Naive thymus-derived CD8-positive, alpha-beta T cell (primary cell): ENCODE measurements at places on chromosomes 7 and 10. TPM values are rescaled to one million over a fixed set of nuclear protein-coding genes. Genes with fewer than 3 reads are reported as not detected.

DNA sequence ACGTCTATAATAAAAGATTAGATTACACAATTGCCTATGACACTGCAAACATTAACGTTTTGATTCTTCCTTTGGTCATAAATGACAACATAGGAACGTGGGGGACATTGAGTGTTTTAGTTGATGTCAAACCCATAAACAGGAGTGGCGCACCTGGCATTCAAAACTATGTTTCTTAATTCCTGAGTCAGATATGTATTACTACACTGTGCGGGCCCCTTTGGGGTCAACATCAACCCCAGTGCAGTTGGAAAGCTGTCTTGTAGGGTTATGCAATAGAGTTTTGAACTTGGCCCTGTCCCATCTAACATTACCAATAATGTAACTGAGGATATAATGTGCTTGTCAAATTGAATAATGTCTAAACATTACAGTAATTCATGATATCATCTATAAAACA lies 156.5 kb downstream of the CSTF2T start:
- DNase-seq, result no peak

GRCh38 chr10:128429835-128430513 lies 303.8 kb upstream of the MKI67 start:
- no peak for DNase-seq

- no peak for DNase-seq
Observed at GRCh38 chr10:75643944-75644692, 212.7 kb downstream of the LRMDA start.

- DNase-seq, result no peak
Observed at GRCh38 chr7:155206318-155207020, 91.2 kb upstream of the INSIG1 start.

DNA sequence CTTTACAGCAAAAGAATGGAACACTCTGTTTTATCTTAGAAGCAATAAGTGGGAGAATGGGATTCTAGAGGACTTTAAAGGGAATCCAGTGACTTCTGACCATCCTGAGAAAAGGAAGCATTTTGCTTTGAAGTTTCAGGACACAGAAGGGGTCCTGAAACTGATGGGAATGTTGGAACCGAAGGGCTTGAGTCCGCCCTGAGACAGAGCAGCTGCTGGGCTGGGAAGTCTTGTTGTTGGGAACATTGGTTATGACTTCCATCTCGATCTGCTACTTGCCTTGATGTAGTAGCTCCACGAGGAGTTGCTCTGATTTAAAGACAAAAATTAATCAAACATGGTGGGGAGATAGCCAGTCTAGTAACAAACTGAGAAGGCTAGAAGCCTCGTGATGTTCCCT lies 177.6 kb downstream of the JCAD start:
- DNase-seq, result no peak

Gene CRTAC1
- not detected for total RNA-seq

DNA sequence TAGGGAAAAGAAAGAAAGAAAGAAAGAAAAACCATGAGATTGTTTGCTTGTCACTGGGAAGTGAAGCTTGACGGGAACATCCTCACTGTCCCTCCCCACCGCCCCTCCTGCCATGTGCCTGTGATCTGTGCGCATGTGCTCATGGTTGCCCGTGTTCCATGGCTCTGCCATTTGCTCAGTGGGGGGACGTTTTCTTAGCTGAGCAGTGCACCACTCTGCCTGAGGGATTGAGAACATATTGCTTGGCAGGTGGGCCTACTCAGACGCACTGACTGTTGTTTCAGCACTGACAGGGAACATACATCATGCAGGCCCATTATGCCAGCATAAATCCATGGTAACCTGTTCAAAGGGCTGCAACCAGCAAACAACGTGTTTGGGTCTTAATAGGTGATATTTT lies 747.9 kb upstream of the GALNT17 start:
- DNase-seq, result no peak

- no peak for DNase-seq
Observed at GRCh38 chr10:102673236-102673818, 29.0 kb downstream of the TRIM8 start.

DNA sequence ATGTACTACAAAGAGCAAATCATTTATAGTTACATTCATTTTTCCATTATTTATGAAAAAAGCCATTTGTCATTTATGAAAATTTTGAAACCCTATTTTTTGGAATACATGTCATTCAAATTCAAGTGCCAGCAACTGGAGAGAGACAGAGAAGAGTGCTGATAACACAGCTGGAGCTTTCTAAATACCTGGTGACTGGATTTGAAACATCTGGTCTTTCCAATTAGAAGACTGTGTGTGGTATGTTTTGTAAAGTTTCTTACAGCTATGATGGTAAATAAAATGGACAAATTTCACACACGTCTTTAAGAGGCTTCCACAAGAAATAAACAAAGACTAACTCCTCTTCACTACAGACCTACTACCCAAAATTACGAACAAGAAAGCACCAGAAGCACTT lies 56.8 kb downstream of the CHCHD3 start:
- DNase-seq, result no peak
